Thoracic aorta (tissue), 2 donors: ENCODE measurements at places on chromosomes 11 and 22. TPM values are rescaled to one million over a fixed set of nuclear protein-coding genes. Genes with fewer than 3 reads are reported as not detected.

SLC17A6 gene
- total RNA-seq: not detected

GRCh38 chr11:120964857-120965256 lies 59.0 kb upstream of the TBCEL start:
- DNase-seq: no peak

- no peak for DNase-seq
Measured at GRCh38 chr11:73163638-73164174, 21.6 kb upstream of the FCHSD2 start.

SLC22A9 gene
- total RNA-seq: not detected

GRCh38 chr11:111457731-111458368 lies 54.3 kb downstream of the BTG4 start:
- no peak for DNase-seq

GRCh38 chr11:82671451-82671850 lies 62.2 kb downstream of the FAM181B start:
- no peak for DNase-seq

DNA sequence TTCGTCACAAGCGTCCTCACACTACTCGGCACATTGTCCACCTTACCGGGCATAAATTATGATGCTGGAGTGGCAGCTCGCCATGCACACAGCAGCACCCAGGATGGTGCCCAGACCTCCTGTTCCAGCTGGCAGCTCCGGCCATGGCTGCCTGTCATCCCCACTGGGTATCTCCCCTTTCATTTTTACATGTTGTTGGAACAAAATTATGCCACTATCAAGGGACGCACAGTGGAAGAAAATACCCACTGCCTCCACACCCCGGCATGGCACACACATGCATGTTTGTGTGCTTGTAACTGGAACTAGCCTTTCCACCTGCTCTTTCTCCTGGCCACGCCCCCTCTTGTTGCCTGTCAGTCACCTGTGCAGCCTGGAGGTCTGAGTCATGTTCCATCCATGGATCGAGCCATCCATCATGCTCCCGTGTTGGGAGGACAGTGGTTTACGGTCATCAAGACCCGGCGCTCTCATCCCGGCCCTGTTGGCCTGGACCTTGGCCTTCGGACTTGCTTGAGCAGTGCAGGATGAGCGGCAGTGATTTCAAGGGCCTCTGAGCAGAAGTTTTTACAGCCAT lies 1069.6 kb downstream of the BRD1 start:
- no peak for DNase-seq

DNA sequence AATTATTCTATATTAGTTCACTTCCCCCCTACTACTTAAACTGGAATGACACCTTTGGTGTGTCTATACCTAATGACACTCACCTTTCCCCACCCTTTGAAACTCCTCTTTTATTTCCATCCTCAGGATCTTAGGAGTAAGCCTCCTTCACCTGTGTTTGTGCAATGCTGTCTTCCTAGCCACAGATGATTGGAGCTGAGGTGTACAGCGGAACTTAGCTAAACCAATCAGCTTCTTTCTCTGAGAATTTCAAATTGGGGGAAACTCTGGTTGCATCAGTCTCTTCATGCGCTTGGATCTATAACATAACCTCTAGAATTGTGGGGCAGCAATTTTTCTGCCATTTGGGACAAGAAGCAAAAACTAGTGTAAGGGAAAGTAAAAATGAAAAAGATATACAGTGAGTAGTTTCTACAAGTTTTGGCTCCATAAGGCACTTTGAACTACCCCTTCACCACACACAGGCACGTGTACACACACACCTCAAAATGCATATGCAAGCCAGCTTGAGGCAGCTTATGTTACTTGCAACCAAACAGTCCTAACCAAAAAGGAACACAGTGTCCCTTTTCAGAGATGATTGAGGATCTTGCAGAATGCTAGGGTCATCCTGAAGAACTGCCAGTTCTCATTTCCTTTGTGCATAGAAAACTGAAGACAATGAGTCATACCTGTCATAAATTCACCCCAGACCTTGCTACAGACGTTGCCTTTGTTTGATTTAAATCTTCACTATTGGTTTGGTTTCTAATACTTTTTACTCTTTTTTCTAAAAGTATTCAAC lies 36.0 kb upstream of the LDLRAD3 start:
- no peak for DNase-seq

DNA sequence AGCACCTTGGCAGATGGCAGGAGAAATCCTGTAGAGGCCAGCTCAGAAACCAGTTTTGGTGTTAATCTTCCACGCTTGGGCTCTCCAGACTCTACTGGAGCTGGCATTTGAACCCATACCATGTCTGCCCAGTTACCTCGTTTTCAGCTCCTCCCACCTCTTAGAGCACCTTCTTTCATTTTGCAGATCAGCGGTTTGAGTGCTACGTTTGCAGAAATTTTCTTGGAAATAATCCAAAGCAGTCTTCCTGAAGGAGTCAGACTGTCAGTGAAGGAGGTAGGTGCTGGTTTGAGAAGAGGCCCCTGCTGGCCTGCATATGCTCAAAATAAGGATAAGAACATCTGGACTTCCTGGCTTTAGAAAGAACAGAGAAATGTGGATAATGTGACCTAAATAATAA lies 13.7 kb downstream of the COA4 start:
- no peak for DNase-seq

KDM4D gene
- total RNA-seq: 1.9 TPM

GRCh38 chr11:57249384-57250319 lies 12.6 kb upstream of the APLNR start:
- DNase-seq: no peak

TEX54 gene
- not detected for total RNA-seq

GRCh38 chr11:129222158-129222557 lies 30.0 kb upstream of the ARHGAP32 start:
- no peak for DNase-seq

DNA sequence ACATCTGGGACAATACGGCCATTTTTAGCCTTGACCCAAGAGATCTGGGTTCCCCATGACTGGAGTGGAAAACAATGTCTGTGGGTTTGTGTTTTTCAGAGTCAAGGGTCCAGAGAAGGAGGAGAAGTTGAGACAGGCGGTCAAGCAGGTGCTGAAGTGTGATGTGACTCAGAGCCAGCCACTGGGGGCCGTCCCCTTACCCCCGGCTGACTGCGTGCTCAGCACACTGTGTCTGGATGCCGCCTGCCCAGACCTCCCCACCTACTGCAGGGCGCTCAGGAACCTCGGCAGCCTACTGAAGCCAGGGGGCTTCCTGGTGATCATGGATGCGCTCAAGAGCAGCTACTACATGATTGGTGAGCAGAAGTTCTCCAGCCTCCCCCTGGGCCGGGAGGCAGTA lies 15.7 kb downstream of the NNMT start:
- DNase-seq: no peak

DNA sequence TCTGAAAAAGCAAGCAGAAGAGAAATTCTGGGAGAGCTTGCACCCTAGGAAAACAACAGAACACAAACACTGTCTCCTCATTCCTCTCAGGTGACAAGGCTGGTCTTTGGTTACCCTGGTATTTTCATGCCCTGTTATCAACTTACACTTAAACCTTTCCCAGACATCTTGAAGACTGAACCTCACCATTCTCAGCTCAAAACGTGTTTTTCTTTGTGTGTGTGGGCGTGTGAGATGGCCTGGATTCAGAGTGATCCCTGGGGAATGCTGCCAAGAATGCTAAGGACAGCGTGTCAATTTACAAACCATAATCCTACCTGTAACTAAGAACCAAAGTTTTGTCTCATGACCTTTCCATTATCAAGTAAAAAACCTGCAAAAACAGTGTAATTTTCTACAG lies 33.3 kb downstream of the ELF5 start:
- DNase-seq: no peak

DNA sequence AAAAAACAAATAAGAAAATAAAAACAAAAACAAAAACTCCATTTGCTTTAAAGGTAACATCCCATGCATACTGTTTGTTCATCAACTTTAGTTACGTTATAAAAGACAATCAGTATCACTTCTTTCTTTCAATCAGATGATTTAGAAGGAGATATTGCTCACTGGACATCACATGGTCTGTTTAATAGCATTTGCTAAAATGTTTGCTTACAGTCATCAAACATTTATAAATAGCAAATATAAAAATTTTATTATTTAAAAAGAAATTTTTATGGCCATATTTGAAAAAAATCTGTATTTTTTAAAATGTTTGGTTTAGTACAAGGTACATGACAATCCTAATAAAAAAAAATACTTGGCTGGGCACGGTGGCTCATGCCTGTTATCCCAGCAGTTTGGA lies 22.6 kb downstream of the MMP26 start:
- no peak for DNase-seq

INS gene
- not detected for total RNA-seq

OR8D4 gene
- total RNA-seq: not detected

GRCh38 chr11:83723999-83724398 lies 437.8 kb upstream of the CCDC90B start:
- DNase-seq: no peak

GRCh38 chr11:119087123-119087522 lies 2.4 kb downstream of the HMBS start:
- DNase-seq: no peak

DNA sequence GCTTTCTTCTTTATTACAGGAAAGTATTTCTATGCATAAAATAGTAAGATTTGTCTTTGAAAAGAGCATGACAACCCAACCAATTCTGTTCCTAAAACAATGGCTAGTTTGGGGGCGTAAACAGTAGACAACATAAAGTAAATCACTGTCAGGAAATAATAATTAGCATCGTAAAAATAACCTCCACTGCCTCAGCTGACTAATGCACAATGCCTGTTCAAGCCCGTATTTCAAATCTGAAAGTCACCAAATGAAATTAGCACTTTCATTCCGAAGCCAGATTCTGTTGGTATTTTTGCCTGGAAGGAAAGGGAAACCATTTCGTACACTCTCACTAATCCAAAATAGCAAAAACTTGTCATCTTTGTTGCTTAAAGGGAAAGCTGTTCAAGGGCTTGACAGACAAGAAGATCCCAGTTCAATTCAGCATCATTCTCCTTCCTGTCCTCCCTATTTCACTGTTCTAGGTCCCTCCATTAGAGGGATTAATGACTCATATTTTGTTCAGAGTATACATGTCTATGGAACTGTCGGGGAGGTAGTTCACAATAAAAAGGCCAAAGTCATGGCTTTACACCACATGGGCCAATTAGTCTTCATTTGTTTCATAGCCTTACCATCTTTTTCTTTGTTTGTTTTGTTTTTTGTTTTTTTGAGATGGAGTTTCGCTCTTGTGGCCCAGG lies 154.7 kb downstream of the CADM1 start:
- no peak for DNase-seq

DNA sequence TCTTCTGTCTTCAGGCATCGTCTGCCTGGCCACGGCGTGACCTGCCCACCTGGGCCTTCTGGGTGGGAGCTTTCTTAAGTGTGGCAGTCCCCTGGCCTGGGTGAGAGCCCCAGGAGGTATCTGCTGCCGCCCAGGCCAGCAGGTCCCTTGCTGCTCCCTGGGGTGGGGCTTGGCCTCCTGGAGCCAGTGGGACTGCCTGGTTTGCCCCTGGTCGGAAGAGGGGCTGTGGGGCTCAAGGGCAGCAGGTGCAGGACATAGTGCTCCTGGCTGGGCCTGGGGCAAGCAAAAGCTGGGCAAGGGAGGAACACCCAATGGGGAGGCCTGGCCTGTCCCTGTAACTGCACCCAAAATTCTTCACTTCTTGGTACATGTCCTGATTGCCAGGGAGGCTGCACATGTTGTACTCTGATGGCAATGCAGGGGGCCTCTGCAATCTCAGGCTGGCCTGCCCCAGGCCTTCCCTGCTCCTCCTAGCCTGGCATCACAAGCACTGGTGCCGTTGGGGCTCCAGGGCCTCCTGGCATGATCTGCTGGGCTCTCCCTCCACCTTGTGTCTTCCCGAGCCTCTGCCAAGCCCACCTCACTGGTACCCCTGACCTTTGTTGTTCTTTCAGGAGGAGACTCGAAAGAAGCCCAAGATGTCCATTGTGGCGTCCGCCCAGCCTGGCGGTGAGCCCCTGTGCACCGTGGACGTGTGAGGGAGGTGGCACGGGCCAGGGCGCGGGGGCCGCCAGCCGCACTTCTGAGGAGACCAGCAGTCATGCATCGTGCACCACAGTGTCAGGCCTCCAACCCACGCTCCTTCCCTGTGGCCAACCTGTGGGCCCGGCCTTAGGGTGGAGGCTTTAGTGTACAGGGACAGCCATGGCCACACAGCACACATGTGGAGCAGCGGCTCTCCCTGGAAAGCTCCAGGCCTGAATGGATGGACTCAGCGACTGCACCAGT lies 6.2 kb upstream of the RANBP1 start:
- no peak for DNase-seq

CASP12 gene
- 4.7 TPM for total RNA-seq

RBMXL2 gene
- total RNA-seq: not detected

DNA sequence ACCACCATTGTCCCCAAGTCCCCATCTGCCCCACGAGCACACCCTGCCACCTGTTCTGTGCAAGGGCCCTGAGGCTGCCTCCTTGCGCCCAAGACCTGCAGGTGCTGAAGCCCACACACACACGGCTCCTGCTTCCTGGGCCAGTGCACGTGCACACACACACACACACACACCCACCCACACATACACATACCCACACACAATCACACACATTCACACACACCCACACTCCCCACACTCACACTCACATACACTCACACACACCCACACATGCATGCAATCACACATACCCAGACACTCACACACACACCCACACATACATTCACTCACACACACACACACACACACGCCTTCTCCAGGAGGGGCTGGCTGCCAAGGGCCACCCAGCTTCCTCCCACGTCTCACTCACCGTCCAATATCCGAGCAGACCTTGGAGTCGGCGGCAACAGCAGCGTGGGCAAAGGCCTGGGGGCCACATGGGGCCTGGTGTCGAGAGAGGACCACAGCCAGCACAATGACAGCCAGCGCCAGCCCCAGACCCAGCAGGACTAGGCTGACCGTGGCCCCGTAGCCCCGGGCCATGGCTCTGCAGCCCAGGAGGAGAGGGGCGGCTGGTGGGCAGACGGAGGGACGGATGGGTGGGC lies 616 bp downstream of the GGT5 start:
- DNase-seq: no peak

DNA sequence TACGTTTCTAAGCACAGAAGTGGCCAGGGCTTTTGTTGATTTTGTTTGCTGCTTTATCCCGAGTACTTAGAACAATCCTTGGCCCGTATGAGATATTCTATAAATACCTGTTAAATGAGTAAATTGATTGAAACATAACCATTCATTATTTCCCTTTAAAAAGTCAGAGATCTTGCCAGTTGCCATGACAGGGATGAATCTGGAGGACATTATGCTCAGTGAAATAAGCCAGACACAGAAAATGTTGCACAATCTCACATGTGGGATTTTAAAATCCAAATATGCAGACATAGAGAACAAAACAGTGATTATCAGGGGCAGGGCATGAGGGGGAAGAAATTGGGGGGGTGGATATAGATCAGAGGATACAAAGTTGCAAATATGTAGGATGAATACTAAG lies 1240.1 kb downstream of the LRRC4C start:
- no peak for DNase-seq
